ENCODE measurements at places on chromosomes 7 and 10.

- no peak for DNase-seq
These were observed 17.0 kb downstream of the UPF2 start for GRCh38 chr10:12025591-12025990.

GRCh38 chr10:82411416-82411815 is 536.4 kb downstream of the NRG3 start:
- no peak for DNase-seq

- DNase-seq: no peak
These were observed 1.1 kb downstream of the ZDHHC4 start for GRCh38 chr7:6578114-6579084.

DNA sequence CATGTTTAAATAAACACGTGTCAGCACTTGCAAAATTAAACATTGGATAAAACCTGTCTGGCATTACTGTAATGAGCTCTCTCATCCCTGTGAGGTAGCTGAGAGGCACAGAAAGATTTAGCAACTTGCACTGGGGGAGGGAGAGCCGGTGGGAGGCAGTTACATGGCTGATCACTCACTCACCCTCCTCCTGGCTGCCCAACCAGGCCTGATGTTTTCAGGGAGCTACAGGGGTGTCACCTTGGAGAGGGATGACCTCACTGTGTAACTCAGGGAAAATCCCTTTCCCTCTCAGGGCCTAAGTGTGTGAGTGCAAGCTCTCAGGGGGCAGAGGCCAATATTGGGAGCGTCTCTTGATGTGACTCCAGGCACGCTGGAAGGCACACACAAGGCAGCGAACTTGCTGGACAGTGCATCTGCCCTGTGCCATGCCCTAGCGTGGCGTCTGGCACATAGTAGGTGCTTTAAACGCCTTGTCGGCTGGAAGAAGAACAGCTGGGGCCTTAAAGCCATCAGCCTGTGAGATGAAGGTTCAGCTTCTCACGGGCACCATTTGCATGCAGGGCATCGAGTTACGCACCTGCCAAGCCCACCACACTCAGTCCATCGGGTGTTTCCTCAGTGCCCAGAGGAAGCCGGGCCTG is 51.1 kb downstream of the ELFN1 start:
- DNase-seq: no peak

DNA sequence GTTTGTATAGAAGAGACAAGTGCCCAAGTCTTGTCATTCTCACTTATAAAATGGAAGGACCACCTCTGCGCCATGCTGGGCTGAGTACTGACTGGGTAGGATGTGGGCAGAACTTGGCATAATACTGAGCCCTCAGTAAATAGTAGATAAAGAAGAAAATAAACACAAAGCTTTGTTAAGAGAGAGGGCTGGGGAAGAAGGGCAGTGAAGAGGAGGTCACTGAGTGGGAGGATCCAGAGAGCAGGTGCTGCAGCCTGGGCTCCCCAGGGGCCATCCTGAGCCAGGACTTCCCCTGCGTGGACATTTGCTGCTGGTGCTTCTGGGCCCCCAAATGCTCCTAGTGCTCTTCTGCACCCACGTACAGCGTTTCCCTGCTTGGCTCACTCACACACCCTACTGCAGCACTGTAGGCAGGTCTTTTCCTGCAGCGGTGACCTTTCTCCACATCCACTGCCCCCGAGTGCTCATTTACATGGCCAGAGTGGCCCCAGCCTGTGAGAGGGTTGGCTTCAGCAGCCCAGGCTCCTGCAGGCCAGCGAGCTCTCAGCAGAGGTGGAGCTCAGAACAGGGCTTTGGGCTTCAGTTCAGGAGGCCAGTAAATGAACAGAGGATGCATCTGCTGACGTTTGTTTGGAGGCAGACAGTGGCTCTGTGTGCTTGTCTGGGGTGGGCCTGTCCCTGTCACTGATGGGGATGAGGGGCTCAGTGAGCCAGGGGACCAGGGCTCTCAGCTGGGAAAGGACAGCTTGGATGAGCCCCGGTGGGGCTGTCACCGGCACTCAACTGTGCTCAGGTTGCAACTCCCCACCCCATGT is 164.6 kb downstream of the ADARB2 start:
- no peak for DNase-seq

DNA sequence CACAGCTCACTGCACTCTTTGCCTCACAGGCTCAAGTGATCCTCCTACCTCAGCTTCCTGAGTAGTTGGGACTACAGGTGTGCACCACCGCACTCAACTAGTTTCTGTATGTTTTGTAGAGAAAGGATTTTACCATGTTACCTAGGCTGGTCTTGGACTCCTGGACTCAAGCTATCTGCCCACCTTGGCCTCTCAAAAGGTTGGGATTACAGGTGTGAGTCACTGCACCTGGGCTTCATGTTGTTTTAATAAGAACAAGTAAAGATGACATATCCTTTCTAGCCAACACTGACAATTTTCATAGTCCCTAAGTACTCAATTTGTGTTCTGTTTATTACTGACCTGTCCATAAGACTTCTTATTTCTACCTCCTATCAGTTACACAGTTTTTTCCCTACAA is 16.8 kb downstream of the SEMA3C start:
- DNase-seq: no peak

Data from activated T-cell treated with anti-CD3 and anti-CD28 coated beads for 4 hours (primary cell).